ENCODE measurements at places on chromosomes 2 and 18.

DNA sequence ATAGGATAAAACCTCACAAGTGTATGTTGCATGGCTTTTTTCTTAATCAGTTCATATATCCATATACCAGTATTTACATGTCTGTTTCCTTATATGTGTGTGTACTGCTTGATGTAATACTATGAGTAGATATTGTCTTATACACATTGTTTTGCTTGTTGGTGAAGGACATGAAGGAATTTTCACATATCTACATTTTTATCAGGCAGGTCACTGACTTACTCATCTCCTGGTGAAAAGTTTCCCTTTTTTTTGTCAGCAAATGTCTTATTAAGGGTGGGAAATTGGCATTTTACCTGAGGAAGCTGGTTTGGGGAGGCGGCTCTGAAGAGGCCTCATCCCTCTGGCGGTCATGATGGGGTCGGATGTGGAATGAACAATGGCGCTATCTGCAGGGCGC is 61.4 kb upstream of the LYPD1 start:
- no peak for DNase-seq

- DNase-seq: no peak
Observed at GRCh38 chr2:23169896-23170295, 215.1 kb upstream of the KLHL29 start.

DNA sequence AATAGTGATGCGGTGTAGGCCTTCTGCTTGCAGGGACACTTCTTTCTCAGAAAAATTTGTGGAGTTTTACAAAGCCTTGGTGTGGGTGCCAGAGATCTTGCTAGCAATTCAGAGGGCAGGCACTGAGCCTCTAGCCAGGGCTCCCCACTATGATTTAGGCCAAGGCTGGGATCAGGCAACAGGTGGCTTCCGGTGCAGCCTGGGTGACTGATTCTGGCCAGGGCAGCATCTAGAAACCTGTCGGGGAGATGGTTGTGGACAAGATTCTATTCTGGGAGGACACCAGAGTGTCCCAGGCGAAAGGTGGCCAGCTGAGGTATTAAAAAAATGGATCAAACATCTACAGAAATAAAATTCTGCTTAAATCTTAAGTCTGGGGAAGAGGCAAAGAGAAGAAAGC is 21.5 kb upstream of the TNP1 start:
- DNase-seq: no peak

DNA sequence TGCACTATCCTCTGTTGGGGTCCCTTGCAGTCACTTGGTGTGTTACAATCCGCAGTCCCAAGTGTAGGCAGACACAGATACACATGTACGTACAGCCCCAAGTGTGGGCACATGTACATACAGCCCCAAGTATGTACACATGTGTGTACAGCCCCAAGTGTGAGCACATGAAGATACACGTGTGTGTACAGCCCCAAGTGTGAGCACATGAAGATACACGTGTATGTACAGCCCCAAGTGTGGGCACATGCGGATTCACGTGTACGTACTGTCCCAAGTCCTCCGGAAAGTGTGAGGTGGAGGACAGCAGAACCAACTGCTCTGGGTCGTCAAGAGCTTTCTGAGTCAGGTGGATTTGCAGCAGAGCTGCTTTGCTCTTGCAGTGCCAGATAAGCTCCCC is 440.0 kb downstream of the ZNF516 start:
- DNase-seq: no peak

- DNase-seq: no peak
Observed at GRCh38 chr2:127581516-127582490, 46.3 kb downstream of the MYO7B start.

GRCh38 chr2:15816226-15816625 is 124.1 kb upstream of the MYCN start:
- no peak for DNase-seq

- DNase-seq: no peak
Observed at GRCh38 chr2:180664507-180664906, 315.9 kb upstream of the UBE2E3 start.

DNA sequence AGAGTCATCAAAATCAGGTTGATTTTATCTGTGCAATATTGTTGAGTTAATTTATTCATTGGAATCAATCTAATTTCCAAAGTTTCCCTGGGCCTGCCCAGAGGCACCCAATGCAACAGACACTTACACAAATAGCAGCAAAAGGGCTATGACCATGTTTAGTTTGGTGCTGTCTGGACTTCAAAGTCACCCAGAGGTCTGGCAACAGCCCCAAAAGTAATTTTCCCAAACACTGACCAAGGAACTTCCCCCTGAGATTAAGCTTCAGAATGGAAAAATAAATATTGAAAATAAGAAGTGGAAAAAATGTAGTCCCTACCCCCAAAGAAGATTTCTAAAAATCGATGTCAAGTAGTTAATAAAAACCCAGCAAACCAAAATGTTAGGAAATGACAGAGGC is 70.9 kb upstream of the RNF152 start:
- no peak for DNase-seq

DNA sequence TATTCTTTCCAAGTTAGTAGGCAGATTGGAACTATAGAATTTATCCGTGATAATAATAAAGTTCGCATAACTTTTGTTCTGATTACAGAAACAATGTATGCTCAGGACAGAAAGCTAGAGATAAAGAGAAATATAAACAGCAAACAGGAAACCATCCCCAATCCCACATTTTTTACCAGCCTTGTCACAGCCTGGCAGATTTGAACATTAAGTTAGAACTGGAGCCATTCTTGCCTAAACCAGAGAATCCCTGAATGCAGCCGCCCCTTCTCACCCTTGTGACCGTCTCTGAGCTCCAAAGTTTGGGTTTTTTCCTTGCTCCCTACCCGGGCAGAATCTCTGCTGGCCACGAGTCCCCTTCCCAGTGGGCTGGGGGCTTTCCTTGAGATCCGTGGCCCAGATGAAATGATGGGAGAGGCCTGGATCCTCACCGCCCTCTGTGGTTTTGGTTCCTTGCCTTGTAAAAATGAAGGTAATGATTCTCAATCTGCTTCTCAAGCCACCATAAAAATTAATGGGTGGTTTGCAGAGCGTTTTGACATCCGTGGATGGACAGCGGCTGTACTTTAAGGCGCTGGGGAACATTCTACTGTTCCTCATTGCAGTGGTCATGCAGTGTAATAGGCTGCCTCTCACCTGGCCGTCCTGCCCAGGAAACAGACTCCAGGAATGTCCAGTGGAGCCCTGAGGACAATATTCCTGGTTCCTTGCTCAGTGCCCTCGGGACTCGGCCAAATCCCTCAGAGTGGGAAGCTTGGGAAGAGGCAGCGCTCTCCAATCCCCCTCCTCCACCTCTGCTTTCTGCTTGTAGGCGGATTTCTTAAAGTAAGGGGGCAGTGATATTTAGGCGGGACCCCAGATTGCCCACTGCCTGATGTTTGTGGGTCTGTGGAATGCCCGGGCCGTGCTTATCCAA is 1.6 kb downstream of the SH3BP4 start:
- DNase-seq: no peak

Measured in LoVo (cell line).